ENCODE measurements at places on chromosomes 1 and 21. TPM values are rescaled to one million over a fixed set of nuclear protein-coding genes. Genes with fewer than 3 reads are reported as not detected.

DNA sequence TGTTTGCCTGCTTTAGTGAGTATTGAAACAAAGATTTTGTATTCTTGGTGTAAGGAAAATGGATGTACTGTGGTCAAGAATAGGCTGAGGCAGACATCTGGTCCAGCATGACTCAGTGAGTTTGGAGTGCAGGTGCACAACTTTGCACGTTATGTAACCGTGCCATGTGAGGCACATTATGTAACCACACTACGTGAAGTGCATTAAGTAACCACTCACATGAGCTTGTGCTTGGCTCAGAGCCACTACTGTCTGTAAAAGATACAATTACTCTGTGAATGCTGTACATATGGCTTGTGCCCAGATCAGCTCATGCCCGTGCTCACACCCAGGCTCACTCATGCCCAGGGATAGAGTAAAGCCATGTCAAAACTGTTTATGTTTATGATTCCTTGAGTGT, 216.8 kb downstream of the CTH start:
- H3K27ac ChIP-seq: no peak overlapping the region
- DNase-seq: no peak
- H3K27me3 ChIP-seq: no peaks in the 10 kb centered on the region
- no peak overlapping the region for H3K4me3 ChIP-seq

Gene TNFRSF18
- total RNA-seq: not detected

GRCh38 chr1:185110145-185110544, 46.6 kb downstream of the TRMT1L start:
- H3K36me3 ChIP-seq: no peaks in the 10 kb centered on the region
- peak; percentile 4 for DNase-seq
- H3K4me1 ChIP-seq: no peaks in the 10 kb centered on the region
- H3K27ac ChIP-seq: no peak overlapping the region
- H3K4me3 ChIP-seq: no peak overlapping the region
- no peaks in the 10 kb centered on the region for H3K27me3 ChIP-seq

Gene LCE1B
- not detected for total RNA-seq

DNA sequence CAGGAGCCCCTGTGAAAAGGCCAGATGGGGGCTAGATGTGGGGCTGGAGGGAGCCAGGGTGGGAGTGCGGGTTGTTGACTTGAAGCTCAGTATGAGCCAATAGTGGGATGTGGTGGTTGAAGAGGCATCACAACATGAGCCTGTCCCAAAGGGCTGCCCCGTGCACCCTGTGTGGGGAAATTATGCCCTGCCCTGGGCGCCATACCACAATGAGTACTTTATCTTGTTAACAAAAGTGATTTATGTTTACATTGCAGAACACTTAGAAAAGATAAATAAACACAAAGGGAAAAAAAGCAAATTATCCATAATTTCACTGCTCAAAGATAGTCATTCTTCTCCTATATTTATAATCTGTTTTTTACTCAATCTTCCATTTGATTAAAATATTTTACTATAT, 1.6 kb upstream of the NFASC start:
- no peak overlapping the region for H3K27ac ChIP-seq
- H3K4me3 ChIP-seq: no peak overlapping the region
- no peaks in the 10 kb centered on the region for H3K36me3 ChIP-seq
- DNase-seq: no peak
- H3K4me1 ChIP-seq: no peaks in the 10 kb centered on the region

Gene OXCT2
- 0.28 TPM for total RNA-seq

Measured in IMR-90 (cell line).